Placental epithelial cell (primary cell): ENCODE measurements at places on chromosomes 6 and 20. TPM values are rescaled to one million over a fixed set of nuclear protein-coding genes. Genes with fewer than 3 reads are reported as not detected.

The CST1 gene
- not detected in 2 replicates for total RNA-seq

The ZSCAN23 gene
- total RNA-seq: 8.2 and 11.0 TPM in 2 replicates

The HIVEP1 gene
- total RNA-seq: 29.1 and 65.4 TPM in 2 replicates

The BNIP5 gene
- not detected in 2 replicates for total RNA-seq

The METTL24 gene
- not detected in 2 replicates for total RNA-seq

The TMEM200A gene
- total RNA-seq: under 0.01 and 0.33 TPM in 2 replicates

The TRMT6 gene
- 3.5 and 5.7 TPM in 2 replicates for total RNA-seq

The MRAP2 gene
- 0.39 TPM in 1 of 2 replicates, not detected in the other for total RNA-seq

The FLOT1 gene
- 56.4 and 87.2 TPM in 2 replicates for total RNA-seq

The LAMA2 gene
- total RNA-seq: 0.65 and 0.79 TPM in 2 replicates

The ANKRD66 gene
- total RNA-seq: not detected in 2 replicates

The BPIFB2 gene
- total RNA-seq: not detected in 2 replicates

The BACH2 gene
- total RNA-seq: 2.1 and 2.4 TPM in 2 replicates

The B3GALT4 gene
- 29.3 and 38.5 TPM in 2 replicates for total RNA-seq

The BHLHE23 gene
- 0.39 TPM in 1 of 2 replicates, not detected in the other for total RNA-seq

The GABRR2 gene
- 0.54 and 1.2 TPM in 2 replicates for total RNA-seq

The PDYN gene
- not detected in 2 replicates for total RNA-seq

The CLPSL2 gene
- total RNA-seq: not detected in 2 replicates

The UCKL1 gene
- 21.1 and 21.6 TPM in 2 replicates for total RNA-seq

The CGA gene
- not detected in 2 replicates for total RNA-seq

The MUC22 gene
- total RNA-seq: 0.11 TPM in 1 of 2 replicates, not detected in the other

The CLVS2 gene
- total RNA-seq: 0.54 and 1.6 TPM in 2 replicates

The CNBD2 gene
- total RNA-seq: 3.5 and 4.3 TPM in 2 replicates

The ACOT13 gene
- 5.4 and 9.0 TPM in 2 replicates for total RNA-seq

The BPIFA1 gene
- not detected in 2 replicates for total RNA-seq

The NRSN1 gene
- total RNA-seq: not detected in 2 replicates

The PTCRA gene
- not detected in 2 replicates for total RNA-seq

The MYB gene
- 0.79 TPM in 1 of 2 replicates, not detected in the other for total RNA-seq

The CDSN gene
- total RNA-seq: 54.4 and 69.1 TPM in 2 replicates

The CSTF1 gene
- total RNA-seq: 32.2 and 36.1 TPM in 2 replicates

The ZBTB2 gene
- total RNA-seq: 9.4 and 9.7 TPM in 2 replicates

The GJA10 gene
- total RNA-seq: not detected in 2 replicates

The C6orf15 gene
- total RNA-seq: 1.2 and 1.3 TPM in 2 replicates

The TGM2 gene
- 1,854 and 3,151 TPM in 2 replicates for total RNA-seq

The FAM162B gene
- total RNA-seq: not detected in 2 replicates

The HSPA12B gene
- total RNA-seq: under 0.01 and 0.22 TPM in 2 replicates
